ENCODE measurements at places on chromosomes 13 and 19.
A peak's percentile ranks its signal among the peaks of the same experiment; 100 is the strongest.

GRCh38 chr19:58519087-58519354 is 589 bp downstream of the ZBTB45 start:
- no peak for DNase-seq

- no peak for DNase-seq
These were observed 4.5 kb upstream of the CFAP97D2 start for GRCh38 chr13:114174529-114174961.

DNA sequence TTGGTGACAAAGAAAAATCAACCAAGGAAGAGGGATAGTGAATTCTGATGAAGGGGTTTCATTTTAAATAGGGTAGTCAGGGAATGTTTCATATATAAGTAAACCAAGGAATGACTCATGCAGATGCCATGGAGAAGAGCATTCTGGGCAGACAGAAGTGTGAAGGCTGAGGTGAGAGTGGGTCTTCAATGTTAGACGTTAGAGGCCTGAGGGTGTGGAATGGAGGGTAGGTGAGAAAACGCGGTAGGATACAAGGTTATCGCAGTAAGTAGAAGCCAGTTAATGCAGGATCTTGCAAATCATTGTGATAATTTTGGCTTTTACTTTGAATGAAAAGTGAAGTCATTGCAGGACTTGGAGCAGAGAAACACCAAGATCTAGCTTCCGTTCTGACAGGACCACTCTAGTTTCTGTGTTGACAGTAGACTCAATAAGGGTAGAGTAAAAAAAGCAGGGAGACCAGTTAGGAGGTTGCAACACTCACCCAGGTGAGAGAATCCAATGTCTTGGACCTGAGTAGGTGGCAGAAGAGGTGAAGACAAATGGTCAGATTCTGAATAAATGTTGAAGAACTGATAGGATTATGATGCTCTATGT is 225.2 kb upstream of the TMTC4 start:
- DNase-seq = no peak

DNA sequence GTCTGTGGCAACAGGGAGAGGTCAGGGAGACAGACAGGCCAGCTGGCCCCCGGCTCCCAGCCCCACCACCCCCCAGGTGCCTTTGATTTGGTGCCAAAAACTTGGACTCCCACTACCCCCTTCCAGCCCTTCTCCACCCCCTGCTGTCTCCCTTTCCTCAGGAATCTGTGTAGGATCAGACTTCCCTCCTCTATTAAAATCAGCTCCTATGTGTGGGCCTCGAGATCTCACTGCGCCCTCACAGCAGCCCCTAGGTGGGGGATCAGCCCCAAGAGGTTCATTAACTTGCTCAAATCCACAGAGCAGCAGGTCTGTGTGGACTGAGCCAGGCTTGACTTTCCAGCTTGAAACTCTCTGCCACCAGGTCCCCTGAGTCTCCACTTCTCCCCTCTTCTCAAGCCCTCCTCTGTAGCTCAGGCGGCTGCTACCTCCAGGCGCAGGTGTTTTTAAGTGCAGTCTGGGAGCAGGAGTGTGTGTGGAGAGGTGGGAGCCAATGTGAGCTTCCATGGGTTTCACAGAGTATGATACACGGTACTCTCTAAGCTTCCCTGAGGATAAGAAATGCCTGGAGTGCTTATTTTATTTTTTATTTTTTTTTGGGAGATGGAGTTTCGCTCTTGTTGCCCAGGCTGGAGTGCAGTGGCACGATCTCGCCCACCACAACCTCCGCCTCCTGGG is 1.7 kb downstream of the GAPDHS start:
- DNase-seq = no peak

DNA sequence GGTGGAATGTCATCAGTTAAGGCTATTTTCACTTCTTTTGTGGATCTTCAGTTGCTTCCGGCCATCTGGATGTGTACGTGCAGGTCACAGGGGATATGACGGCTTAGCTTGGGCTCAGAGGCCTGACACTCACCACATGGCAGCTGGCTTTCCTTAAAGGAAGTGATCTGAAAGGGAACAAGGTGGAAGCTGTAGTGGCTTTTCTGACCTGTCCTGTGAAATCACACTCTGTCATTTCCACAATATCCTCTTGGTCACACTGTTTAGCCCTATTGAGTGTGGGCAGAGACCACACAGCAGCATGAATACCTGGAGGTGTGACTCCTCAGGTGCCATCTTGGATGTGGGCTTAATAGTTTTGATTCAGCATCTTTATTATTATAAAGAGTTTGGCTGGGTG is 4.5 kb upstream of the BAX start:
- no peak for DNase-seq

DNA sequence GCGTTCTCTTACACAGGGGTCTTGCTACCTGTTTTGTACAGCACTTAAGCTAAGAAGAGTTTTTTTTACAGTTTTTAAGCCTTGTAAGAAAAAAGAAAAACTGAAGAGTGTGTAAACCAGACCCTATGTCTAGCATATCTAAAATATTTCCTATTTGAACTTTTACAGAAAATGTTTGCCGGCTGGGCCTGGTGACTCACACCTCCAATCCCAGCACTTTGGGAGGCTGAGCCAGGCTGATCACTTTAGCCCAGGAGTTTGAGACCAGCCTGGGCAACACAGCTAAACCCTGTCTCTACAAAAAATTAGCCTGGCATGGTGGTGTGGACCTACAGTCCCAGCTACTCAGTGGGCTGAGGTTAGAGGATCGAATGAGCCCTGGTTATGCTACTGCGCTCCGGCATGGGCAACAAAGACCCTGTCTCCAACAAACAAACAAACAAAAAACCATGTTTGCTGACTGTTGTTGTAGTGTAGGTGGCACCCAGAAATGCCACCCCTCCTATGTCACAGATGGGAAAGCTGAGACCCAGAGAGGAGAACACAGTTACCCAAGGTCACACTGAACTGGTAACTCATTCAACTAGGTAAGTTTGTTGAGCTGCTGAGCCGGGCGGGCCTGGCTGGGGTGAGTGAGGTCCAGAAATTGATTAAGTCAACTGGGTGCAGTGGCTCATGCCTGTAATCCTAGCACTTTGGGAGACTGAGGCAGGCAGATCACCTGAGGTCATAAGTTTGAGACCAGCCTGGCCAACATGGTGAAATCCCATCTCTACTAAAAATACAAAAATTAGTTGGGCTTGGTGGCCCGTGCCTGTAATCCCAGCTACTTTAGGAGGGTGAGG is 1.9 kb upstream of the VASP start:
- DNase-seq = no peak

- no peak for DNase-seq
These were observed 171.7 kb downstream of the LACC1 start for GRCh38 chr13:44051405-44051804.

GRCh38 chr19:2578391-2578890 is 102.5 kb downstream of the GADD45B start:
- DNase-seq = peak; percentile 90

- no peak for DNase-seq
These were observed 14.7 kb upstream of the GRAMD1A start for GRCh38 chr19:34985249-34986022.

DNA sequence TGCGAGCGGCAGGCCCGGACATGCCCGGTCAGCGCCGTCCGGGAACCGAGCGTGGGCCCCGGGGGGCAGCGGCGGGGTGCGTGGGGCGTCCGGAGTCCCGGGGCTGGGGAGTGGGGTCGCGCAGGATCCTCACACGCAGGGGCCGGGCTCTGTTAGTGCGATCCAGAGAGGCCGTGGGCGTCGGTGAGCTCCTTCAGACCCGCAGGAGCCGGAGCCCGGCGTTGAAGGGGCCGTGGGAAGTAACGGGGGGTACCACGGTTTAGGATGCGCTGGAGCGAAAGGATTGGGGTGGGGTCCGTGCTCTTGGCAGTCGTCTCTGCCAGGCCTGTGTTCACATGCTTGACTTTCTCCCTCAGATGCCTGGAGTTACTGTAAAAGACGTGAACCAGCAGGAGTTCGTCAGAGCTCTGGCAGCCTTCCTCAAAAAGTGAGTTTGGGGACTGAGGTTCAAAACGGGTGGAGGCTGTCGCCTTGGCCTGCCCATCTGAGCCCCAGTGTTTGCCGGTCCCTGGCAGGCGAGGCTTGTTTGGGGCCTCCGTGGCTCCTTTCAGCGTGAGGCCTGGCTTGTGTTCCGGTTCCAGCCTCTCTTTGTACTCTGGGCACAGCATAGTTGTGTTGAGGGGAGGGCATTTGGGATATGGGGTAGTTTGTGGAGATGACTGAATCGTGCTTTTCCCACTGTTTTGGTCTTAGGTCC is 512 bp downstream of the RPS19 start:
- no peak for DNase-seq

GRCh38 chr13:25744178-25744577 is 307.6 kb downstream of the SHISA2 start:
- no peak for DNase-seq

- DNase-seq = no peak
These were observed 36.4 kb downstream of the EPS15L1 start for GRCh38 chr19:16435238-16435917.

DNA sequence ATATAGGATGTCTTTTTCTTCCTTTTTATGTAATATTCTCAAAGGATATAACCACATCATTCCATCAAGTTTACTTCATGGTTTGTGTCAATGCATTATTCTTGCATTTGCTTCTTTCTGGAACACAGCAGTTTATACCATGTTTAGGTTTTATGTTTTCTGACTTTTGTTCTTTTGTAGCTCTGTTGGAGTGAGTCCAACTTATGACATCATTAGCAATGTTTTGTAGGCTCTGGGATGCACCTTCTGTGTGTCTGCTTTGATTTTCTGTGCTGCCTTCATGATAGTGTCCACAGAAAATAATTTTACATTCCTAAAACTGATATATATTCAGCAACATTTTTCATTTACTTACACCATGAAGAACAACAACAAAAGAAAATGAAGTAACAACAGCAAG is 68.9 kb downstream of the SHISA2 start:
- no peak for DNase-seq

DNA sequence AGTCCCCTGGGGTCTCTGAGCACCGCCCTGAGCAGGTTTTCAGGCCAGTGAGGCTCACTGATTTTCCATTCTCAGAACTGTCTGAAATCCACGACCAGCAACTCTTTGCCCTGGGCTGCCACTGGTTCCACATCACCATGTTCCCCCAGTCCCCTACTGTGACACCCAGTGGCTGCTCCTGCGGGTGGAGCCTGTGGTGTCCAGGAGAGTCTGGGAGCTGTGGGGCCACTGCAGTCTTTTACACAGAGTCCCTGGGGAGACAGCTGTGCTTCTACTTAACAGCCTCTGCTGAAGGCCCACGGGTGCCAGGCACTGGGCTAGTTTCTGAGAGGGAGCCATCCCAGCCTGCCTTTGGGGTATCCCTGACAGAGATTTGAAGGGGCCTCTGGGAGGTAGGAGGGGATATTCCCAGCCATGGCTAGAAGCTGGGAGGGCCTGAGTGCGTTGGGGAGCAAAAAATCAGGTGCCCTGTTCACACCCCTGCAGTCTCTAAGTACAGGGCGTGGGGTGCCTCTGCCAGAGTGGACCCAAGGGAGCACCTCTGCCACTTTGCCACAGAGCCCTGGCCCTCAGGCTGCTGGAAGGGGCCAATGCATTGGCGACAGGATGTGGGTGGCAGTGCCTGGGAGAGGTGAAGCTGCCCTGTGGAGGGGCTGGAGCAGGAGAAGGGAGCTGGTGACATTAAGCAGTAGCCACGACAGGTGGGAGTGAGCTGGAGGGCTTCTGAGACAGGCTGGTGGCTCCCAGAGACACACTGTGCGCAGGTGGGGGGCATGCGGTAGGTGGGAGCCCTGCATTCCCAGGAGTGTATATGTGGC is 200.2 kb upstream of the ZNF536 start:
- peak; percentile 85 for DNase-seq

GRCh38 chr13:110136660-110137585 is 170.0 kb downstream of the COL4A1 start:
- no peak for DNase-seq

- DNase-seq = no peak
These were observed 46.5 kb downstream of the LYL1 start for GRCh38 chr19:13056052-13056660.

DNA sequence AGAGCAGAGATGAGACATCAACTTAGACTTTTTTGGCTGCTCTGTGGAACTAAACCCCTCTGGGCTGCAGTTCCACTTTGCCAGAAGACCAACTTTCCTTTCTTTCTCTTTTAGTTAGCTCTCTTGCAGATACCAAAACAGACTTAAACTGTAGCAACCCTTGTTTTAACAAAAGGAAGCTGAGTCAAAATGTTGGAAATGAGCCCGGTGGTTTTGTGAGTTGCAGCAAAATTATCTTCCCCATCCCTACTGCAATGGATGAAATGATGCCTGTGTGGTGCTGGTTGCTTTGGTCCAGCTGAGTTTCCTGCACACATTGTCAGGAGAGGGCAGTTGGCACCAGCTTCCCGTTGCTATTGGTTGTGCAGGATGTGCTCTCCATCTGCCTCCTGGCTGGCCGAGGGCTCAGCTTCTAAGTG is 115.3 kb downstream of the LRCH1 start:
- DNase-seq = no peak

GRCh38 chr19:2446381-2446780 is 10.4 kb downstream of the LMNB2 start:
- DNase-seq = no peak

DNA sequence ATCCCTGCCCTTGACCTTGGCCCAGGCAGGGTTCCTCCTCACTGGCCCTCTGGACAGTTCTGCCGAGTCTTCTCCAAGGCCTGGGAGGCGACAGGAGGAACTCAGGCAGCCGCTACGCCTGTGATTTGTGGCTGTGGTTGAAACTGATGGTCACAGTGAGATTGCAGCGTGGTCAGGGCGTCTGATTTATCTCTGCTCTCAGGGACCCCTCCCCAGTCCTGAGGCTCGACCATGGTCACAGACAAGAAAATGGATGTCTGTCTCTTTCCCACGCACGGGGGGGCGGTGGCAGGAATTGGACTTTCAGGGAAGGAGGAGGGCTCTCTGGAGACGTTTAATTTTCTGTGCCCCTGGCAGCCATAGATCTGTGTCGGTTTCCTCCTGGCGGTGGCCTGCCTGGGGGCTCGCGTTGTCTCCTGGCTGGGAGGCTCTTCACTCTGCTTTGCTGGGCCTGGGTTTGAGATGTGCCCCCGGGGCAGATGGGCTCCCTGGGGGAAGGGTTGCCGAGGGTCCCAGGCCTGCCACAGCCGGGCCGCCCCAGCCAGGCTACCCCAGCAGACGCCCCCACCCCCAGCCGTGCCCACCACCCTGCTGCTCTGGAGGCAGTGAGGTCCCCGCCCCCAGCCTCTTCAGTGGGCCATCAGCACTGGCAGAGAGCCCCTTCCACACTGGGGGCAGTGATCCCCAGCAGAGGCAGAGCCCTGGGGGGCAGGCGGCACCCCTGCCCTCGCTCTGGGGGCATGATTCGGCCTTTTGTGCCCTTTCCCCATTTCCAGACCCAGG is 167.4 kb downstream of the KDM4B start:
- DNase-seq = no peak

- DNase-seq = no peak
These were observed 488 bp upstream of the EEF2 start for GRCh38 chr19:3985643-3986259.

Measured in chondrocyte (in vitro differentiated cells).